Mucosa of gallbladder (tissue), 1 donor: ENCODE measurements at places on chromosomes 13 and 19. TPM values are rescaled to one million over a fixed set of nuclear protein-coding genes. Genes with fewer than 3 reads are reported as not detected.

ZNF729 gene
- not detected for total RNA-seq

METTL21C gene
- 0.52 TPM for total RNA-seq

DAPK3 gene
- total RNA-seq: 113 TPM

SIGLEC5 gene
- total RNA-seq: 1.1 TPM

ZNF135 gene
- total RNA-seq: 11.1 TPM

CBARP gene
- 1.1 TPM for total RNA-seq

KLF1 gene
- total RNA-seq: not detected

EXOC3L2 gene
- 9.0 TPM for total RNA-seq

RPL28 gene
- 1,612 TPM for total RNA-seq

ZNF534 gene
- not detected for total RNA-seq

IGFL1 gene
- total RNA-seq: not detected

ADAMTSL5 gene
- total RNA-seq: 4.4 TPM

GPC5 gene
- total RNA-seq: 2.2 TPM
